SJCRH30 (cell line): ENCODE measurements at places on chromosomes 3 and 15. TPM values are rescaled to one million over a fixed set of nuclear protein-coding genes. Genes with fewer than 3 reads are reported as not detected.

Gene SLC24A5
- not detected in 2 replicates for total RNA-seq

Gene ZMYND10
- 0.73 and 0.99 TPM in 2 replicates for total RNA-seq

Gene NMB
- 4.2 and 4.4 TPM in 2 replicates for total RNA-seq

Gene NOP10
- 257 and 288 TPM in 2 replicates for total RNA-seq

Gene RETNLB
- total RNA-seq, result not detected in 2 replicates

Gene USF3
- total RNA-seq, result 10.1 and 10.6 TPM in 2 replicates

Gene PPP1R14D
- not detected in 2 replicates for total RNA-seq

Gene TMC3
- 0.06 TPM in 1 of 2 replicates, not detected in the other for total RNA-seq

Gene TOMM70
- 119 and 120 TPM in 2 replicates for total RNA-seq

Gene PLA2G4B
- 3.0 and 7.2 TPM in 2 replicates for total RNA-seq

Gene SCAANT1
- not detected in 2 replicates for total RNA-seq

Gene PLSCR2
- not detected in 2 replicates for total RNA-seq

Gene ITGA11
- total RNA-seq, result not detected in 2 replicates

Gene TMIE
- 0.08 and 0.10 TPM in 2 replicates for total RNA-seq

Gene TUSC7
- not detected in 2 replicates for total RNA-seq

Gene FAM81A
- 27.3 and 32.2 TPM in 2 replicates for total RNA-seq

Gene AADAC
- total RNA-seq, result not detected in 2 replicates

Gene FMN1
- total RNA-seq, result 15.6 and 21.2 TPM in 2 replicates

Gene AGTR1
- total RNA-seq, result 0.18 and 0.43 TPM in 2 replicates
